ENCODE measurements at places on chromosomes 6 and 20. TPM values are rescaled to one million over a fixed set of nuclear protein-coding genes. Genes with fewer than 3 reads are reported as not detected.

Gene CDH26
- 0.99 TPM for total RNA-seq

DNA sequence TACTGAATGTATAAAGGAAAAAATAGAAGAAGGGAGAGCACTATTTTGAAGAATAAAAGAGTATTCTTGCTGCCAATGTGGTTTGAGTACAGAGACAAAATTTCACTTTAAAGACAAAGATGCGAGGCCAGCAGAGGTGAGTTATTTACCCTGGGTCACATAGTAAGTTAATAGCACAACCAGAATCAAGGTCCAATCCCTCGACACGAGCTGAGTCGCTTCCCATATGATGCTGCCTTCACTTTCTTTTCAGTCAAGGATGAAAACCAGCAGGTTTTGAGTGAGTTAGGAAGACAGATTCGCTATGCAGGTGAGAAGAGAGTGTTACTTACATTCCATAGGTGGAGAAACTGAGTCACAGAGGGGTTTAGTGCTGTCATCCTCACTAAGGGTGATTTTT lies 75.8 kb downstream of the F13A1 start:
- DNase-seq = no peak

DNA sequence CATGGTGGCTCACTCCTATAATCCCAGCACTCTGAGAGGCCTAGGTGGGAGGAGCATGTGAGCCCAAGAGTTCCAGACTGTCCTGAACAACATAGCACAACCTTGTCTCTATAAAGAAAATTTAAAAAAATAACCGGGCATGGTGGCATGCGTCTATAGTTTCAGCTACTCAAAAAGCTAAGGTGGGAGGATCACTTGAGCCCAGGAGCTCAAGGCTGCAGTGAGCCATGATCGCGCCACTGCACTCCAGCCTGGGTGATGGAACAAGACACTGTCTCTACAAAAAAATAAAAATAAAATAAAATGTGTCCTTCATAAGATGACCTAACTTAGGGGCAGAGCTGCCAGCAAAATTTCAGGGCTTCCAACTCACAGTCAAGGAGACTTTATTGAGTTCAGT lies 12.6 kb downstream of the ID4 start:
- no peak for DNase-seq

DNA sequence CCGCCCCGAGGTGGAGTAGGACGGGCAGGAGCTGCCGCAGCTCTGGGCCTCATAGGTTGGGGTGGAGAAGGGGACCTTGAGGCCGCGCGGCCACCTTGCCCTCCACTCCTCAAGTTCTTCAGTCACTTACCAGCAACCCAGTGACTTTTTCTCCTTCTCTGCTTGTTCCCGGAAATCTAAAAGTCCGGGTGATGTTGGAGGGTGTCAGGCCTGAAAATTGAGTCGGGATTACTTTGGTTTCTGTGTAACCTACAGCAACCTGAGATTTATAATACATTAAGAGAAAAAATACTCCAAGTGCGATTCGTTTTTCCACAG lies 338 bp downstream of the RWDD1 start:
- DNase-seq = no peak

DNA sequence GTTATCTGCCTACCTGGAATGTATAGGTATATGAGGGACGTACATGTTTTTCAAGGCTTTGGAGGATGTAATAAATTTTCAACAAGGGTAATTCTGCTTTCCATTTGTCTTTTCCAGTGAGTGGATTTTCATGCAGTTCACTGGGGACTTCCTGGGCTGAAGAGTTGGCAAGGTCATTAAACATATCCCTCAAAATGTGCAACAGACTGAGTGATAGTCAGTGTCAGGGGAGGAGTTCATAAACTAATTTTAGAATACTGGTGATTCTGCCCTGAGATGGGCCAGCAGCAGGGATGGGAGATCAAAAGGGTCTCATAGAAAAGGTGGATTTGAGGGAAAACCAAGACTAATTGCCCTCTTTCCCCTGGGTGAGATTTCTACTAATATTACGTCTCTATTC lies 122.3 kb upstream of the CLDN20 start:
- DNase-seq = no peak

DNA sequence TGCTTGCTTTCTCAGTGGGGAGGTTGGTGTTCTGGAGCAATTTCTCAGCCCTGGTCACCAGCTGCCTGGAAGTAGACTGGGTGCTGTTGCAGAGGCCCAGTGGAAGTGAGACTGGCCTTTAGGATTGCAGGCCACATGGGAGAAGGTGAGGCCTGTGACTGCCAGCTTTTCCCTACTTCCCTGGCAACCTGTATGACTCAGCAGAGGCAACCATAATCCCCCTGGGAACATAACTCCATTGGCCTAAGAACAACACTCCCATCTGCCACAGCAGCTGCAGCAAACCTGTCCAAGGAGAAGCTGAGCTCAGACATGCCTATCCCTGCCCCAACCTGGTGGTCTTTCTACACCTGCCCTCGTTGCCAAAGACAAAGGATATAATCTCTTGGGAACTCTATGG lies 473.5 kb upstream of the SPTLC3 start:
- no peak for DNase-seq

GRCh38 chr6:36399970-36400369 lies 12.5 kb upstream of the ETV7 start:
- DNase-seq = no peak

Gene HLA-DQB2
- total RNA-seq = 0.44 TPM

Gene LGSN
- total RNA-seq = 0.40 TPM

DNA sequence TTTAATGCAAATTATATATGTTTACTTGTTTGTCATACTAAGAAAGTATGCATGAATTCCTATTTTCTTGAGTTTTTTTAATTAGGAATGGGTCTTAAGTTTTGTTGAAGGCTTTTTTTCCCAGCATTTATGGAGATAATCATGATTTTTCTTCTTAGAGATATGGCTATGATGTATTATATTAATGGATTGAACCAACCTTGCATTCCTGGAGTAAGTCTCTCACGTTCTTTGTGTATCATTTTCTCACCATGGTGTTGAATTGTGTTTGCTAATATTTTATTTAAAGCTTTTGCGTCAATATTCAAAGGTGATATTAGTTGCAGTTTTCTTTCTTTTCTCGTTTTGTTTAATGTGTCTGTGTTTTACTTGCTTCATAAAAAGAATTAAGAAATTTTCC lies 48.4 kb upstream of the SLC35D3 start:
- no peak for DNase-seq

Gene BACH2
- total RNA-seq = 11.0 TPM

DNA sequence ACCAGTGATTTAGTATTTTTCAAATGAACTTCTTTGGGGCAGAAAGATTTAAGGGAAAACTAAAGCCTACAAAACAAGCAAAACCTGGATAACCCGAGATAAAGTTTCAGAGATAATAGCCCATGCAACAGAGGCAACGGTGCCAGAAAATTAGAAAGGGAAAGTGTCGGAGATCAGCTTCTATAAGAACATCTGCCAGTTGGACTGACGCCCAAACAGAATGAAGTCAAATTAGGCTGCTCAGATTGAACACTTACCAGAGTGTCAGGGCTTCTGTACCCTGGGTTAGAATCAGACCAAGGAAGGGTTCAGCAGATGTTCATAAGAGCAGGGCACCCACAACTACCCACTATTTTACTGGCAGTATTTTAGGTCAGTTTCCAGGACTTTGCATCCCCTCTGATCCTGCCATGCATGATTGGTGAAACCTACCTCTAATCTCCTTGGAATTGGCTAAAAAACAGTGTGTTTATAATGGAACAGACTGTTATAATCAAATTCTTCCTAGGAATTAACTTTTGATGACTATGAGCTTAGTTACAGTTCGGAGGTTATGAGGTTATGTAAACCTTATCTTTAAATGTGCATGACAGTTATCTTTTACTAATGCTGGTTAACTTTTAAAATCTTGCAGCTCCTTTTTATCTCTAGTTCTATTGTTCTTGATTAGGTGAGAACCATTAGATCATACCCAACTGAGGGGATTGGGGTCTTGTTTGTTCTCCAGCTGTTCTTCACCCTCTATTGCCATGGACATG lies 13.1 kb downstream of the BMP2 start:
- peak; percentile 72 for DNase-seq

All from spinal cord (tissue), 10 donors.